Nucleus accumbens (tissue), 56 donors: ENCODE measurements at places on chromosomes 7 and 10.
A peak's percentile ranks its signal among the peaks of the same experiment; 100 is the strongest.

- no peak for DNase-seq
Measured at GRCh38 chr10:50394832-50395231, 143.5 kb upstream of the ASAH2 start.

GRCh38 chr10:13503745-13504463 is 24.9 kb downstream of the BEND7 start:
- no peak for DNase-seq

- DNase-seq, result no peak
Measured at GRCh38 chr10:51733057-51733456, 33.7 kb upstream of the CSTF2T start.

DNA sequence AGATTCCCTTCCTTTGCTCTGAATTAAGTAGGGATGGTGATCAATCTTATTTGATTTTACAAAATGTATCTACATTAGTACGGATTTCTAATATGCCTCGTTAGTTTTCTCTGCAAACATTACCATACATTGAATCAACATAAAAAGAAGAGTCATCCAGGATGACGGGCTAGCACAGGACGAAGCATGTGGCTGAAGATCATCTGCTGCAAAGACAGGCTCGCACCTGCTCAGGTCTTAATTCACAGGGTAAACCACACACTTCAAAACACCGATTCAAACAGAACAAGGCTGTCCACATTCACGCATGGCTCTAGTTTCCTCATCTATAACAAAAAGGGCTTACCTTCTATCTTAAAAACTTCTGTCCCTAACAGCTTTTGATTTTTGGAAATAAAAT is 323.0 kb downstream of the PARD3 start:
- no peak for DNase-seq

DNA sequence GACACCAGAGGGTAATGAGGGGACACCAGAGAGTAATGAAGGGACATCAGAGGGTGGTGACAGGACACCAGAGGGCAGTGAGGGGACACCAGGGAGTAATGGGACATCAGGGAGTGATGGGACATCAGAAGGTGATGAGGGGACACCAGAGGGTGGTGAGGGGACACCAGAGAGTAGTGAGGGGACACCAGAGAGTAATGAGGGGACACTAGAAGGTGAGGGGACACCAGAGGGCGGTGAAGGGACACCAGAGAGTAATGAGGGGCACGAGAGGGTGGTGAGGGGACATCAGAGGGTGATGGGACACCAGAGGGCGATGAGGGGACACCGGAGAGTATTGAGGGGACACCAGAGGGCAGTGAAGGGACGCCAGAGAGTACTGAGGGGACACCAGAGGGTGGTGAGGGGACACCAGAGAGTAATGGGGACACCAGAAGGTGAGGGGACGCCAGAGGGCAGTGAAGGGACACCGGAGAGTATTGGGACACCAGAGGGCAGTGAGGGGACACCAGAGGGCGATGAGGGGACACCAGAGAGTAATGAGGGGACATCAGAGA is 10.6 kb downstream of the NACAD start:
- no peak for DNase-seq

- no peak for DNase-seq
Measured at GRCh38 chr10:58282615-58283014, 13.7 kb downstream of the CISD1 start.

GRCh38 chr10:7788639-7789286 is 786 bp downstream of the ATP5F1C start:
- DNase-seq, result no peak

GRCh38 chr10:77513781-77514331 is 123.8 kb downstream of the KCNMA1 start:
- DNase-seq, result no peak

GRCh38 chr10:74282848-74283210 is 131.8 kb downstream of the ADK start:
- no peak for DNase-seq

DNA sequence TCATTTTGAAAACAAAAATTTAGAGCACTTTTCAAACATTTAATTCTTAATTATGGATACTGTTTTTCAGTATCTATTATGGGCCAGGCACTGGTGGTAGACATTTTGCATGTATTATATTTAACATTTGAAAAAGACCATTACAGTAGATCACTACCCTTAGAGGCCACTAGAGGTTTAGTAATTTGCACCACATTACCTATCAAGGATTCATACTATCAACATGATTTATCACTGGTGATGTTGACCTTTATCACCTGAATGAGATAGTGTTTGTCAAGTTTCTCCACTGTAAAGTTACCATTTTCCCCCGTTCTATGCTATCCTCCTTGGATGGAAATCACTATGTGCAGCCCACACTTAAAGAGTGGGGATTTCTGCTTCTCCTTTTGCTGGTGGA is 4.4 kb upstream of the SNX13 start:
- DNase-seq, result no peak

- no peak for DNase-seq
Measured at GRCh38 chr10:1687623-1688150, 49.6 kb downstream of the ADARB2 start.

DNA sequence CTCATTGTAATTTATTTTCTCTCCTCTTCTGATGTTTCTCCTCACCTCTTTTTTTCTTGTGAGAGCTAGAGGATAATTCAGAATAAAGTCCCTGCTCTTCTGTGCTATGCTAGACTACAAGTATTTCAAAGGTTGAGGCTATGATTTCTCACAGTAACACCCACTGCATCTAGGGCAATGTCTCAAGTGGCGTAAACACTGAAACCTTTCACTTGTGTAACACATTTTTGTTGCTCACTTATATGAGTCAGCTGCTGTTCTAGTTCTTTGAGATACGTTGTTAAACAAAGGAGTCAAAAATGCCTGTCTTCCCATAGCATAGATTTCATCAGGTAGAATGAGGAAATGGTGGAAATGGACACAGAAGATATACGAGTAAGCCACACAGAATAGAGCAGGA is 305.1 kb upstream of the PITRM1 start:
- no peak for DNase-seq

DNA sequence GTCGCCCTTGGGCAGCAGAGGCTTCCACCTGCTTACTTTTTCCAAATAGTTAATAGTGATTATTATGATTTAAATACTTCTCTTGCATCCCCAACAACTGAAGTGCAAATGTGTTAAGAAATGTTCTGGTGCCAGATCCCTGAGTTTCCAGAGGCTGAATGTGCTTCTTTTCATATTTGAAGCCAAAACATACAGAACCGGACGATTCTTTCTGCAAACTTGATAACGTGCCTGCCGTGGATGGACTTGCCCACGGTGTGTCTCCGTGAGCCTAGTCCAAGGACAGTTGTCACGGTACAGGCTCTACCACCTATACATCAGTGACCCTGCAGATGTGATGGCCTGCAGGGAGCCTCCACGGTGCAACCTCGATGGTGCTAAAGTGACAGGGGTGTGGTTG is 198.6 kb upstream of the LYZL2 start:
- DNase-seq, result no peak

GRCh38 chr7:96104984-96105383 is 216.9 kb downstream of the SLC25A13 start:
- DNase-seq, result no peak

GRCh38 chr7:2105917-2106316 is 126.8 kb downstream of the MAD1L1 start:
- no peak for DNase-seq

DNA sequence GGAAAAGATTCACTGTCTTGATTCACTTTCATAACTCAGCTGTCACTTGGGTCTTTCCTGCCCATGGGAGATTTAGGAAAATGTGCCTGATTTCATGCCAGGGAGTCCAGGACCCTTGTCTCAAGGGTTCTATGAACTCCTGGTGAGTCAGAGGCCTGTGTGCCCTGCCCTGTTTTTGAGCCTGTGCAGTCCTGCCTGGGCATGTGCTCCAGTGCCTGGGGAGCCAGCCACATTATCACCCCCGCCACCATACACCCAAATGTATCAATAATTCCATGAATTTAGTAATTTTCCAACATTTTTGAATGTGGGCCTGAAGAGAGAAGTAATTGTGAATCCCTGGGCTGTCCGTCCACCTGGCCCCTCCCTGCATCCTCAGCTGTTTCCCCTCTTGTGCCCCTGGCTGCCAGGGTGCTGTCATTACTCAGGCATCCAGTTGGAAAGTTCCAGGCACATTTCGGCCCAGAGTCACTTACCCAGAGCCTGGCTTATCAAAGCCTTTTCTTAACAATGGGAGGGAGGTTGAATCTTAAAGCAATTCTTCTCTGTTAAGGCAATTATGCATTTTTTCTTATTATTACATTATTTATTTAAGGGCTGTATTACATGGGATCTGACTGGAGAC is 287.8 kb upstream of the CDC14C start:
- no peak for DNase-seq

DNA sequence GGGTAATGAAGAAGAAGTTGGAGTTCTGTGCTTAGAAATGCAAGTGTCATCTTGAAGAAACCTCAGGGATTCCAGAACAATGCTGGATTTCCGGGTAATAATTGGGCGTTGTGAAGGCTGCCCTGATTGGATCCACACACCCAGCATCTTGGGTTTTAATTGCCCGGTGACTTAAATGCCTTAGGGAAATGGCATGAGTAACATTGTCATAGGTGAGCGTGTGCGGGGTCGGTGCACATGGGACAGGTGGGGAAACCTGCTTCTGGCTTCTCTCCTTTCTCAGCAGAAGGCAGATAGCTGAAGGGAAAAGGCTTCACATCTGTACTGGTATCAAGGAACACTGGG is 15.2 kb upstream of the CAMK1D start:
- no peak for DNase-seq

GRCh38 chr7:138223402-138223879 is 147.2 kb downstream of the AKR1D1 start:
- DNase-seq, result no peak

GRCh38 chr10:114103284-114103683 is 59.6 kb downstream of the ADRB1 start:
- peak; percentile 4 for DNase-seq

- no peak for DNase-seq
Measured at GRCh38 chr10:380313-380940, 245.2 kb downstream of the ZMYND11 start.

DNA sequence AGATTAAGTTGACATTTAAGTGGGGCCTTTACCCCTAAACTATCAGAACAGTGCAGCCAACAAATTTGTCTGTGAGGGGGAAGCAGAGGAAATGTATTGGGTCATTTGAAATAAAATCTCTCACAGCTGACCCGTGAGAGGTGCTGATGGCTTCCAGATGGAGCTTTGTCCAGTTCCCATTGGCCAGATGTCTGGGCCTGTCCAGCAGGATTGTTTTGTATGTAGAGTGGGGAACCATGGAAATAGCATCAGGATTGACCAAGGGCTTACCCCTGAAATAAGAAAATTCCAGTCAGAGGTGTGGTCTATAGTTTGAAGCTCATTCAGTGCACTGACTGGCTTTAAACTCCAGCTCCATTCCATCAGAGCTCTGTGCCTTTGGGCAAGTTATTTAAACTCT is 50.6 kb downstream of the INHBA start:
- DNase-seq, result no peak

- no peak for DNase-seq
Measured at GRCh38 chr7:130409712-130410072, 29.4 kb downstream of the CPA1 start.

GRCh38 chr7:127618042-127618441 is at the start of gene PAX4:
PAX4 (minus strand) TSS chr7:127618142; CDS start chr7:127615928, 2,214 bp downstream.
- no peak for DNase-seq

DNA sequence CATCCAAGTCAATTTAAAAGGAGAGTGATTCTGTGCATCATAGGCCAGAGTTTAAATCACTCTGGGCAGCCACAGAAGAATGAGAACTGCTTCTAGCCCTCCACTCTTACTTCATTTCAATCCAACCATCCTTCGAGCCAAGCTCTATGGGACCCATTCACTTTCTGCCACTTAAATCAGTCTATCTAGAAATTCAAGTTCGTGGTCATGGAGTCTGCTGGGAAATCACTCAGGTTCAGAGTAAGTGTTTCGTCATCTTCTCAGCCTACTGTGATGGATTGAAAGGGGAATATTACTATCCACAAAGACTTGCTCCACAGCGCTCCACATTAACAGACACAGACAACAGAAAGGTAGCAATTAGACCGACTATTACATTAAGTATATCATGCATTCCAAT is 4.6 kb downstream of the DCLRE1C start:
- no peak for DNase-seq

GRCh38 chr7:8436965-8437364 is 3.6 kb downstream of the NXPH1 start:
- DNase-seq, result no peak

DNA sequence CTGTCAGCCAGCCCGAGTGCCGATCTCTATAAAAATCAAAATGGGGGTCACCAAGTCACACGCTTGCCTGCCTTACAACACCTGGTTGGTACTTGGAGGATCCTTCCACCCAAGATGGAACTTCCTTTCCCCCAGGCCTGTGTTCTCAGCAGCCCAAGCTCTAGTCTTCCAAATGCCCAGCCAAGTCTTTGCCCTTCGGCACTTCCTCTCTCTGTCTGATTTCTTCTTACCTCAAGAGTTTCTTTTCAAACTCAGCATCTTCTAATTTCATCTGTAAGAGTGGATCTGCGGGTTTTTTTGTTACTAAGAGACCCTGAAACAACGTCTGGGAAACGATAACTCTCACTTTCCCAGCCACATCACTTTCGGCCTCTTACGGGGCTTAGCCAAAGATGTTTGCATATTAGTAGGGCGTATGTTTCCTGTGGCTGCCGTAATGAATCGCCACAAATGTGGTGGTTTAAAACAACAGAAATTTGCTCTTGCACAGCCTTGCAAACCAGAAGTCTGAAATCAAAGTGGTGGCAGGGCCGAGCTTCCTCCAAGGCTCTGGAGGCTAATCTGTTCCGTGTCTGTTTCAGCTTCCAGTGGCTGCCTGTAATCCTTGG is 219.9 kb downstream of the TCF7L2 start:
- DNase-seq, result no peak

- DNase-seq, result no peak
Measured at GRCh38 chr7:111787741-111788140, 225.4 kb upstream of the IMMP2L start.

DNA sequence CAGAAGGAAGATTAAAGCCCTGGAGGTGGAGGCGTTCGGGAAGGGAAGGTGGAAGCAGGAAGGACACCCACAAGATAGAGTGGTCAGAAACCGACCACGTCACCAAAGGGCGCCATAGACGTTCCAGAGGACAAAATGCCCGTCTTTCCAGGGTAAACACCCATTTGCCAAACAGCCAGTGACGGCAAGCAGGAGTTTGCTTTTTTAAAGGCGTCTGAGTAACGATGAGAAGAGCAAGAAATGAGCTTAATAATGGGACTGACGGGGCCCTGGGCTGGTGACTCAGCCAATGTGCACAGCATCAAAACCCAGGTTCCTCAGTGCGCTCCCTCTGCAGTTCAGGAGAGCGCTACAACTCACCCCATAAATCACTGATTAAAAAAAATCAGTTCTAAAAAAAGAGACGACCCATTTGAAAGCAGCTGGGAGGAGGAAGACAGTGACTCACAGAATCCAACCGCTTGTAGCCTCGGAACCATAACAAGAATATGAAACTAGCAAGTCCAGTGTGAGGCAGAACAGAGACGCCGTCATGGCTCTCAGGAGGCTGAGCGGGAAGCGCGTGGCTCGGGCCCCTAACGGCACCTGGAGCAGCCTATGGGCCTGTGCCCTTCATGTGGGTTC is 5.9 kb downstream of the DIP2C start:
- DNase-seq, result no peak

DNA sequence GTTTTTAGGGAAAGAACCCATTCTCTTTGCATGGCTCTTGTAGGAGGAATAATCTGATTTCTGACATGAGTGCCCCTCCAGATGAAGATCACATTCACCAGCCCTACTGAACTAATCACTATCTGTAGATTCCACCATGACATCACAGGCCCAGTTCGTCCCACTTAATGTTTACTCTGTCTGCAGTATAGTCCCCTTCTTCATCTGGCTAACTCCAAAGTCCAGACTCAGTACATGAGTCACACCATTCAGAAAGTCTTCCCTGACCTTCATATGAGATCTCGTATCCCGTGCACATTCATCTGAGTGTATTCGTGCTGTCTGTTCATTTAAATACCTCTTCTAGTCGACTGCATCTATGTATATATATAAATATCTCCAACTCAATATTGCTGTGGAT is 366.5 kb upstream of the AKR1E2 start:
- DNase-seq, result no peak
